ENCODE measurements at places on chromosomes 3 and 15.

DNA sequence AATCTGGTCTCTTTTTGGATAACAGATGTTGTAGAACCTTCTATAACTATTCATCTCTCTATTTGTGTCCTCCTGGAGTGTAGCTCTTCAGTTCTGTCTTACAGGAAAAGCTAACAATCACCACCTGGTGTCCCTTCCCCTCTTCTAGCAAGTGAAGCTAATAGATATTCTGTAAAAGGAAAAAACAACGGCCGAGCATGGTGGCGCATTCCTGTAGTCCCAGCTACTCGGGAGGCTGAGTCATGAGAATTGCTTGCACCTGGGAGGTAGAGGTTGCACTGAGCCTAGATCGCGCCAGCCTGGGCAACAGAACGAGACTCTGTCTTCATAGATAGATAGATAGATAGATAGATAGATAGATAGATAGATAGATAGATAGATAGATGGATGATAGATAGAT, 779.4 kb downstream of the TUSC7 start:
- DNase-seq: no peak

DNA sequence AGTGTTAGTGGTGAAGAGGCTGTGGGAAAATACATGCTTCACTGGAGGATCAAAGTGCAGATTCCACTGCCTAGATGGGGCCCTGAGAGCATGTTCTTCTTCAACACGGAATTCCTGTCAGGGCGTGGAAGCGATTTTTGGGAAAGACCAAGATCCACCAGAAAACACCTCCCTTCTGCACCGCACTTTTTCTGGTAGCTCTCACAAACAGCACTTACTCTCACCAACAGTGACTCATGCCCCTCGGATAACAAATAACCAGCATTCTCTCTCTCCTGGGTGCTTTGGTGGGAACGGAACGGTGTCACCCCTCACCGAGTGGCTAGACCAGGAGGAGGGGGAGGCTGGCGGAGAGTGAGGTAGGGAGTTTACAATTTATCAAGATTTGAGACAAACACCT, 40.1 kb downstream of the ADAMTSL3 start:
- DNase-seq: no peak

DNA sequence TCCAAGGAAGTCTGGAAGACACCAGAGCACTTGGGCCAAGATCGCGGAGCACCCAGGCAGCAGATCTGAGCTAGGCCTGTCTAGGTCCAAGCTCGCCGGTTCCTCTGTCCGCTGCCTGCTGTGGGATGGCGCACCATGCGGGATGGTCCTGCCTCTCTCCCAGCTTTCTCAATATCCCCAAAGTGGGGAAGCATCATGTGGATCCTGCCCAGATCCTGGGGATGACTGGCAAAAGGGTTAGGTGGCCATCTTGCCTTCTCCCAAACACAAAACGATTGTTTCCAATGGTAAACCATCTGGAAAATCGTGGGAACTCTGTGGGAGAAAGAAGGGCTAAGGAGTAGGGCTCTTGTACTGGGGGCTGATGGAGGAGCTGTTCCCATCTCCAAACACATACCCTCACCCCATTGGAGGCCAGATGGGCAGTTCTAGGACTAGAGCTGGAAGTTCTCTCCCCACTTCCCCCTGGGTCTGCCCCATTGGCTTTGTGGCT, 8.9 kb downstream of the PRKCD start:
- no peak for DNase-seq

GRCh38 chr3:152505926-152506325, 237.2 kb downstream of the MBNL1 start:
- DNase-seq: no peak

DNA sequence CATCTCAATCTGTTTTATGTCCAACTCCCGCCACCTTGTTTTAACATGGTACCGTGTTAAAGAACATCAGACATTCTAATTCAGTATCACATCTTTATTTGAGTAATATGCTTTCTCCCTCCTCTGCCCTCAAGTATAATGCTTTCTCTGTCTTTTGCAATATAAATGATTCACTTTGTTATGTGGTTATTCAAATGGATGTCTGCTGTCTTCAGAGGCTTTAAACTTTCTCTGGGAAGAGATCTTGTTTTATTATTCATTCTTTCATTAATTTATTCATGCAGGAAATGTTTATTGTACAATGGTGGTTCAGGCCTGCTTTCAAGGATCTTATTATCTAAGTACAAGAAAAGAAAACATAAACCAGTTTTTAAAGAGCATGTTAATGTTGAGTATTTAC, 57.1 kb downstream of the RAP2B start:
- DNase-seq: no peak

DNA sequence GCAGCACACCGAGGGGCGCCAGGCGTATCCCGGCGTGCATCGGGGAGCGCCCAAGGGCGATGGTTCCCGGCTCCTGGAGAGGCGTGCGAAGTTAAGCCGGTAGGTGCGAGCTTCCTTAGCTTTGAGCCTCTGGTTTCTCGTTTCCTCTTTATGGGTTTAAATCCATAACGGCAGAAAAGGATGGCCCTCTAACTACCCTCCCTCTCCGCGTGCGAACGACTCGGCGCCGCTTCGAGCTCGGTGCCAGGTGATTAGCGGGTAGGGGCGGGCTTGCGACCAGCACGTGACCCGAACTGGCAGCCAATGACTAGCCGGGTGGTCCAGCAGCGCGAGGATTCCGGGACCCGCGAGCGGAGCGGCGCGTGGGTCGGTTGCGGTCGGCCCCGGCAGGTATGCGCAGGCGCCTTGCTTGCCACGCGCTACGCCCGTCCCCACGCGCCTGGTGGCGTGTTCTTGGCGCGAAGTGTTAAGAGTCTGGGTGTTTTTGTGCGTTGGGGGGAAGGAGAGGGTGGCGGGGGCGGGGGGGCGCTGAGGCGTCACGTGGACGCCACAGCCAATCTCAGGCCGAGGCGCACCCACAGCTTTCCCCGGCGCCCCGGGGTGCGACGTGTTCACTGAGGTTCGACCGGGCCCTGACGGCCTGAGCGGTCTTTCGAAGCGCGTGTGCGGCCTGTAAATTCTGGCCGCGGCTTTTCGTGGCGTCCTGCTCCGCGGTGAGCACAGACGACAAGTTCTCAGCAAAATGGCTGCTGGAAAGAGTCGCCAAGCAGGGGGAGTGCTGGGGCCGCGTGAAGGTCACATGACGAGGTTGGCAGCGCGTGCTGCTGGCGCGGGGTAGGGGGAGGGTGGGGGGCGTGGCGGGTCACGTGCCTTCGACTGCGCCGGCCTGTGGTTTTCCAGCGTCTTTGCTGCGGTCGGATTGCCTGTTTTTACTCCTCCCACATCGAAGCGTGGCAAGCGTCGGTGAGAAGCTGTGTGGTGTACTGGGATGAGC, 38.7 kb upstream of the MGA start:
- DNase-seq: no peak

GRCh38 chr3:25468866-25469319, 40.8 kb downstream of the RARB start:
- no peak for DNase-seq

DNA sequence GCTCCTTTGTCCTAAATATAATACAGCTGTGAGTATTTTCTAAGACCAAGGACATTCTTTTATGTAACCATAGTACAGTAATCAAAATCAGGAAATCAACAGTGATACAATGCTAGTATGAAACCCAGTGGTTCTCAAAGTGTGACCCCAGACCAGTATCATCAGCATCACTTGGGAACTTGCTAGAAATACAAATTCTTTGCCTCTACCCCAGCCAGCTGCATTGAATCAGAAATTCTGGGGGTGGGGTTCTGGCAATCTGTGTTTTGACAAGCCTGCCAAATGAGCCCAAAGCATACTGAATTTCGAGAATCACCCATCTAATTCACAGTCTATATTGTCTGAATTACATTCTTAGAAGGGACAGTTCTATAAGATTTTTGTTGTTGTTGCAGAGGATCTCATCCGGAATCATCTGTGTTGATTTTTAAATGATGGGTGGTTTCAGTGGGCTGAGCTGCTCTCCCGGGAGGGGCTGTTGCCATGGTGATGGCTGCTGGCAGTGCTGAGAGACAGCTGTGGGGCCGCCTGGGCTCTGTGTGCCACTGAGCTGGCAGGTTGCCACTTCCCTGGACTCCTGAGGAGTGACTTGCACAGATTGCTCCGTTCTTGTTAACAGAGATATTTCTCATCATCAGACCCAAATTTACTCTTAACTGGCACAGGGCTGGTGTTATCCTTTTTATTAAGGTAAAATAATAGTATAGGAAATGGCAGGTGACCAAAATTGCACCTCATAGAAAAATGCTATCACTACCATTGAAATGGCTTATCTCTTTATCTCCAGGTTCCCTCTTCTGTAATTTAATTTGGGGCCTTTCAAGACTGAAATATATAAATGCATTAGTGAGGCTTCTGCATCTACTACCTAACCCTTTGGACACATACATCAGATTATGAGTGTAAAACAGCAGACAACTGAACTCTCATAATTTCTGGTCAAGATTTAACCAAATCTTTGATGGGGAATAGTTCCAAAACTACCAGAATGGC, 56.5 kb downstream of the NEK11 start:
- no peak for DNase-seq

DNA sequence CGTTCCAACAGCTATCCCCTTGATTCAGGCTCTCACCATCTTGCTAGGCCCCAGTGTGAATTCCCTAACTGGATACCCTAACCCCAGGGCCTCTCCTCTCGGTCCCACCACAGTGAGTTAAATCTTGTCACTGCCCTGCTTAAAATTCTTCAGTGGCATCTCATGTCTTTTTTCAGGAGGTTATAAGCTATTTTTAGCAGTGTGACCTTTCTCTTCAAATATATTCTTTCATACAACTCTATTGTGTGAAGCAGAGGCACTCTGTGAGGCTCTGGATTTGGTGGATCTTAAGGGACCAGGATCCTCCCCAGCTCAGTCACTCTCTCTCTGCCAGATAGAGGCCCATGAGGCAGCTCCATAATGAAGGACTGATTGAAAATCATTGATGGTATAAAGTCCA, 760.4 kb downstream of the NTRK3 start:
- no peak for DNase-seq

DNA sequence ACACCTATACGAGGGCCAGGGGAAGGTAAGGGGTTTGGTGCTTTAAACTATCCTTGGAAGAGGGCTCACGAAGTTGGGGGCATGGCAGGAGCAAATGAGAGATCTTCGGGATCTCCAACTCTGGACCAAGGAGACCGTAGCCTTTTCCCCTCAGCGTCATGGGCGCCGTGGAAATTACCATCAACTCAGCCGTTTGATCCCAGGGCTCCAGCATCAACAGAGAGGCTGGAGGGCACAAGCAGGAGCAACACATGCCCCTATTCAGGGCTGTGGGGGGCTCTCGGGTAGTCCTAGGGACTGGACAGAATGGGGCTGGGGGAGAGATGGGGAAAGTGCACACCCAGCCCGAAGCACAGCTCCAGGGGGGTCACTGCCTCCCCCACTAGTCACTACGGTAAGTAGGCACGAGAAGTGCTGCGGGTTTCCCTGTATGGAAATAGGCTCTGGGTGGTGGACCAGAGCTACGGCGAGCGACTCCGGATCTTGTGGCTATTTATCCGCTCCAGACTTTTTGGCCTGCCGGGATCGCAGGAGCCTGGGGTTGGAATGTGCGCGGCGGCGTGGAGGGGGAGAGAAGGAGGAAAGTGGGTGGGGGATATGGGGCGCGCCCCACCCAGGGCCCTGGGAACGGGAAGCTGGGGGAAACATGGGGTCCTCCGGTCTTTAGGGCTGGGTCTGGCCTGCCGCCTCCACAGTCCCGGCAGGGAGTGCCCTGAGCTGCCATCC, 539 bp upstream of the LAMB2 start:
- no peak for DNase-seq

- DNase-seq: no peak
These were observed 49.5 kb downstream of the CACNA2D2 start for GRCh38 chr3:50453907-50454306.

- no peak for DNase-seq
These were observed 67.4 kb upstream of the SAMMSON start for GRCh38 chr3:69932087-69932486.

DNA sequence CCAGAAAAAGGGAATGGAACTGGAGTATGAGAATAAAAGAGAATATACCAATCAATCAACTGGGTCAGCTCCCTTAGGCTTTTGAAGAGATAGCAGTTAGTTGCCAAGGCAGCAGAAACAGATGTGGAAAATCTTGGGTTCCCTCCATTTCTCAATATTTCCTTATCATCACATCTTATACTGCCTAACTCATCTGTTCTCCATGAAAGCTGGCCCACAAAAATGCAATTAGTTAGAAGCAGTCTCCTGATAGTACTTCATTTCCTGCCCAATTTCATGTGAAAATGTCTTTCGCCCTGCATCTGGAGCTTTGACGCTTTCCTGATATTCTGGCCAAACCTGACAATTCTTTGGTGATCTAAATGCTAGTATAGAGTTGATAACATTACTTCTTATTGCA, 30.1 kb upstream of the SPTSSB start:
- DNase-seq: no peak

- no peak for DNase-seq
These were observed 41.2 kb downstream of the RLBP1 start for GRCh38 chr15:89179966-89180875.

DNA sequence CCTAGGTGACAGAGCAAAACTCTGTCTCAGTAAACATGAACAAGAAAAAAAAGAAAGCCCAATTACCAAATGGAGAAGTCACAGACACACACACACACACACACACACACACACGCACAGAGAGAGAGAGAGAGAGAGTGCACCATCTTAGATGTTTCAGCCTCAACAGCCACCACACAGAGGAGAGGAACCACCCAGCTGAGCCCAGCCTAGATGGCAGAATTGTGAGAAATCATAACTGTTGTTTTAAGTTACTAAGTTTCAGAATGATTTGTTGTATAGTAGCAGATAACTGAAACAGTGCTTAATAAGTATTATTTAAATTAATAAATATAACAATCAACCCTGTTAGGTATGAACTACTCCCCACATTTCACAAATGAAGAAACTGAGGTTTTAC, 321.2 kb downstream of the ZNF621 start:
- no peak for DNase-seq

- no peak for DNase-seq
These were observed 35.0 kb upstream of the MGLL start for GRCh38 chr3:127857333-127857732.

DNA sequence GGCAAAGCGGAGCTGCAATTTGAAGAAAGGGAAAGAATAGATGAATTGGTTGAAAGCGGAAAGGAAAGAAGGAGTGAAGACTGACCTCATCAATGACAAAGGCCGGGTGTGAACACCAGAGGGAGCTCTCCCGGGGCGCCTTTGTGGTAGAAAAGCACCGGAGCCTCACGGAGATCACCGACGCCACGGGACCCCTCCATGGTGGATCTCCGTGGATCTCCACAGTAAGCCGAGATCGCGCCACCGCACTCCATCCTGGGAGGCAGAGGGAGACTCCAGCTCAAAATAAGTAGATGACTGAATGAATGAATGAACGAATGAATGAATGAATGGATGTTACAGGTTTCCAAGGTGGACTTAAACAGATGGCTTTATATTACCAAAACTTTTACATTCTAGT, 25.0 kb downstream of the GPR160 start:
- no peak for DNase-seq

GRCh38 chr3:136831461-136831860, 12.5 kb downstream of the SLC35G2 start:
- no peak for DNase-seq

Data from AML-193 (cell line).